ENCODE measurements at places on chromosomes 2 and 18.

- peak; percentile 75 for DNase-seq
Measured at GRCh38 chr2:120312860-120313694, 32.9 kb upstream of the INHBB start.

DNA sequence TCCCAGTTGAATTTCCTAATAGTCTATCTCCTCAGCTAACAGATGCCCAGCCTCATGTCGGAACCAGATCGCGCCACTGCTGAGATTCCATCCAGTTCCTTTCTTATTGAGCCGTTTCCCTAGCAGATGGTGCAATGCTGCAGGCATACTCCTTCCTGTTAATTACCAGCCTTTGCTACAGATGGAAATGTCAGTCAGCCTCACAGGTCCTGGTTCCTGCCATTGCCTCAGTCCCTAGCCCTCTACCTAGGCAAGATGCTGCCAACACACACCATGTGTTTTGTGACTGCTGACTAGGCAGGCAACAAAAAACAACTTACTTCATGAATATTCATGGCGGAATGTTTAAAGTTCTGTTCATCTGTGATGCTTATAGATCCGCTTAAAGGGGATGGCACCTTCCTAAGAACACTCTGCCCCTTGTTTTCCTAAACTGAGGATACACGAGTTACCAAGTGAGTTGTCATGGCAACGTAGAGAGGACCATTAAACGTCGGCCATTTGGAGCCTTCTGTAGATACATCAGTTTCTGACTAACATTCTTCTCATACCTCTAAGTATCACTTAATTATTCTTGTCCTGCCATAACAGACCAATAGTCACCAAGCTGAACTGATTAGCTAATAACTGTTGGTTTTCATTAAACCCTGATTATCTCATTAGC, 749.5 kb downstream of the RNF144A start:
- peak; percentile 7 for DNase-seq

- no peak for DNase-seq
Measured at GRCh38 chr2:6475155-6475940, 390.4 kb downstream of the CMPK2 start.

DNA sequence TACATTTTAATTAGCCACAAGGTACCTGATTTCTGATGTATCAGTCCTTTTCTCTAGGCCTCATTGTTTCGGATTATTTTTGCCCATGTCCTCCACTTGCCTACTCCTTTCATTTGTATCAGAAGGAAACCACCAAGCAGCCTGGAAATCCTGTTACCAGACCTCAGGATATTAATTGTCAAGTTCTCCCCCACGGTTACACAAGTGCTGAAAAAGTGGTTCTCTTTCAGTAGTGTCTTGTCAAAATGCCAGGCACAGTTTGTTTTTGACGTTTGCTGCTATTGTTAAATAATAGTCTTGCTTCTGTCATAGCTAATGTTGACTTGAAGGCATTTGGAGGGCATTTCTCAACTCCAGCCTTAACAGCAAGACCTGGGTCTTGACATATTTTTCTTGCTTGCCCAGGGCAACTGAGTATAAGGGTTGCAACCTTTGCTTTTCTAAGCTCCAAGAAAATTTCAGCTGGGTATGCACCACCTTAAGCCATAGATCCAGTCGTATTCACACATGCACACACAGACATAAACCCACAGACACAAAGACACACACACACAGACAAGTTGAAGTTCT, 31.0 kb downstream of the INSIG2 start:
- DNase-seq: no peak

DNA sequence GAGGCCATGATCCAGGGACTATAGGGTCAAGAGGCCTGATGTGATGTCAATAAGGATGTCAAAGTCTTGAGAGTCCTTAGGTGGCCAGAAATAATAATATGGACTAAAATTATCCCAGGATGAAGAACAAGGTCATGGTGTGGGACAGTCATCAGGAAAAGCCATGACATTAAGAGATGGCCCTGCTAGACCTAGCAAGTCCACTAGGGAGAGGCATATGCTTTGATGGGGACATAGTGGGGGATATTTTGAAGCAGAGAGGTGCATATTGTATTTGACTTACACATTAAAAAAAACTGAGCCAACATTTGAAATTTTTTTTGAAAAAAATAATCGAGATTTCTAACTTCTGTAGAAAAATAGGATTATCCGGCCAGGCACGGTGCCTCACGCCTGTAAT, 53.3 kb upstream of the CXCR4 start:
- no peak for DNase-seq

DNA sequence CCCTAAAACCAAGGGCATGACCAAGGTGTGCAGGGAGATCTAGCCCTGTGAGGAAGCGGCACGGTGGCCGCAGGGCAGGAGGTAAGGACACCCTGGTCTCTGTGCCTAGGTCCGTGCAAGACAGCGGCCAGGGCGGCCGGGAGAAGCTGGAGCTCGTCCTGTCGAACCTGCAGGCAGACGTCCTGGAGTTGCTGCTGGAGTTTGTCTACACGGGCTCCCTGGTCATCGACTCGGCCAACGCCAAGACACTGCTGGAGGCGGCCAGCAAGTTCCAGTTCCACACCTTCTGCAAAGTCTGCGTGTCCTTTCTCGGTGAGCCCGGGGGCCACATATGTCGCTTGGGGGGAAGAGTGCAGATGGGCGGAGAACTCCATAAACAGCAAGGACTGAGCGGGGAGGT, 235.4 kb downstream of the ATAD2B start:
- DNase-seq: no peak

DNA sequence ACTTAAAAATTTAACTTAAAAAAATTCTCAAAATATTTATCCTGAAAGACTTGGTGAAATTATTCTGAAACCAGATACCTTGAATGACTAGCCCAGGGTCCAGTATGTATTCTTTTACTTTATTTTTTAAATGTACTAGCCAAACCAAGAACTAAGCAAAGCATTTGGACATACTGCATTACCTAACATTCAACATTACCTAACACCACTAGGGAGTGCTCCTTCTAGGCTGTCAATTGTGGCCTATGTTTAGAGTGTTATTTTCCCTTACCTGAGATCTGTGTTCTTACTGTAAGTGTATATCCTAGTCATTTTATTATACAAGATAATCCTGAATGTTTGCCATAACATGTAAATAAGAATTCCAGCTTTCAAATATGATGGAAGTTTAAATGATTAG, 496.6 kb downstream of the PTPRM start:
- DNase-seq: no peak

DNA sequence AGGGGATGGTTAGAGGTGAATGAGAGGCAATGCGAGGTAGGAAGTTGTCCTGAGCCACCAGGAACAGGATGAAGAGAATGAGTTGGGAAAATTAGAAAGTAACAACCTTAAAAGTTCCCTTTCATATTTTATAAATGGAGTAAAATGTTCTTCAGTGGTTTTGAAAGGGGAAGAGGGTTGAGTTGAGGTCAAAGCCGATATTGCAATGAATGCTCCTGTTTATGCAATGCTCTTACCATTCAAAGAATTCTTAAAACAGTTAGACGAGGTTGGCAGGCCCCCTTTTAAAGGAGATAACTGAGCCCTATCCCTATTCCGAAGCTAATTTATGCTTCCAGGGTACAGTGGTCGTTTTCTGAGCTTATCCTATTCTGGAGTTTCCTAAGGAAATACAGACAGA, 2110.3 kb upstream of the CELF4 start:
- peak; percentile 36 for DNase-seq

- DNase-seq: no peak
Measured at GRCh38 chr2:130916438-130916705, 79.7 kb downstream of the ARHGEF4 start.

- peak; percentile 4 for DNase-seq
Measured at GRCh38 chr2:200814276-200814815, 2.6 kb downstream of the BZW1 start.

Measured in suppressor macrophage (primary cell).